ENCODE measurements at places on chromosomes 5 and 9.

GRCh38 chr5:96112123-96112670, 150.5 kb upstream of the ELL2 start:
- no peak for DNase-seq

GRCh38 chr9:77707383-77708063, 59.4 kb upstream of the GNA14 start:
- no peak for DNase-seq

DNA sequence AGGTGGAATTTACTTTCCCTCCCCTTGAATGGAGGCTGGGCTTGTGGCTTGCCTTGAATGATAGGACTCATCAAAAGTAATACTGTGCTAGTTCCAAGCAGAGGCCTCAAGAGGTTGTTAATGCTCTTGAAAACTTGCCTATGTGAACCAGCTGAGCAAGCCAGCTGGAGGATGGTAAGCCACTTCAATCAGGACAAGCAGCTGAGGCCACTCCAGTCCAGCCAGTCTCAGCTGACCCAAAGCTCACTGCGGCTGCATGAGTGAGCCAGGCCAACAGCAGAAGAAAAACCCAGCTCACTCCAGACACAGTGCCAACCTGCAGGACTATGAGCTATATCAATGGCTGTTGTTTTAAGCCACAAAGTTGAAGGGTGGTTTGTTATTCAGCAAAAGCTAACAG, 182.8 kb downstream of the MCTP1 start:
- DNase-seq: peak; percentile 77

DNA sequence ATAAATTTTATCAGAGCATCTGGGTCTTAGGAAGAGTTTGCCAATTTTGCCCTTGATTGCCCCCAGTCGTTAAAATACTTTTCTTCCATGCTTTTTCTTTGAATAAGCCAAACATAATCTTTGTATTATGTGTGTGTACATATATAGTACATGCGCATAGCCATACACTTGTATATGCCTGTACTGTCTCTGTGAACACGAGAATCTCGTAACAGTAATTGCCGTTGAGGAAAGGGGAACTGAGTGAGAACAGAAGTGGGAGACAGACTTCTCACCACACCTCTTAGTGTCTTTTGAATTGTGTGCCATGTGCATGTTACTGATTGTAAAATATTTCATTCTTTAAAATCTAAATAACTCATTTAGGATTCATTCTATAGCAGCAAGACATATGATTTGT, 79.6 kb upstream of the GRHPR start:
- DNase-seq: no peak

DNA sequence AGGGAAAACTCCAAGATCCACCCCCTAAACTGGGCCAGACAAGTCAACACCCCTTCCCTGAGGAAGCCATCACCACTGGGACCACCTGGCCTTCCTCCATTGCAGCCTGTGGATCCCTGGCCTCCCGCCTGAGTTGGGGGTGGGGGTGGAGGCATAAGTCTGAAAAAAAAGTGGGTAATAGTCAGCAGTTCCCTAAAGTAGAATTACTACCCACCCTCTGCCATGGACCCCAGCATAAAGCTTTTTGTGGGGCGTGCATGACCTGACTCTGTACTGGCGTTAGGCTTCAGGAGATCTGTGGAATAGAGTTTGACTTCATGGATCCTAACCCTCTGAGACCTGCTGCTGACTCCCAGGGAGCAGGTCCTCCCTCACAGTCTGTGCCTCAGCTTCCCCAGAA, 2.0 kb upstream of the CXXC5 start:
- DNase-seq: no peak

DNA sequence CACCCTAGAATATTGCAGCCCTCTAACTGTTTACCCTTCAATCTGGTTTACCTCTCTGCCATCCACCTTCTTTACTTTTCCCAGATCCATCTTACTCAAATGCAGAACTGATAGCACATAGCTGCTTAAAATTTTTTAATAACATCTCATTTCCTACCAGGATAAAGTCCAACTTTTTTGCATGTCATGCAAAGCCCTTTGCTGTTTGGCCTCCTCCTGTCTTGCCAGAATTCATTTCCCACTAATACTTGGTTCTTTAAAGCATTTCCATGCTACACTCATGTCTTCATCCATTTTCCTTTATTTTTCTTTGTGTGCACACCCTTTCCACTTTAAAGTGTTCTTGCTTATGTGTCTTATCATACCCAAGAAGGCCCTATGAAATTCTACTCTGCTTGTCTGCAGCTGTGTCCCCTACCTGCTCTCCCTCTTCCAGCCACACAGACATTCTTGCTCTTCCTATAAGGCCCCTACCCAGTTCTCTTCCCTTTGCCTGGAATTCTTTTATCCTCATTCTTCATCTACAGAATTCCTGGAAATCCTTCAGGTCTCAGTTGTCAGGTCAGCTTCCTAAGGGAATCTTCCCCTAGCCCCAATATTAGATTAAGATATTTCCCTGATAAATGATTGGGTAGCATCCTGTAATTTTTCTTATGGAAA, 50.3 kb downstream of the TLE4 start:
- DNase-seq: no peak

DNA sequence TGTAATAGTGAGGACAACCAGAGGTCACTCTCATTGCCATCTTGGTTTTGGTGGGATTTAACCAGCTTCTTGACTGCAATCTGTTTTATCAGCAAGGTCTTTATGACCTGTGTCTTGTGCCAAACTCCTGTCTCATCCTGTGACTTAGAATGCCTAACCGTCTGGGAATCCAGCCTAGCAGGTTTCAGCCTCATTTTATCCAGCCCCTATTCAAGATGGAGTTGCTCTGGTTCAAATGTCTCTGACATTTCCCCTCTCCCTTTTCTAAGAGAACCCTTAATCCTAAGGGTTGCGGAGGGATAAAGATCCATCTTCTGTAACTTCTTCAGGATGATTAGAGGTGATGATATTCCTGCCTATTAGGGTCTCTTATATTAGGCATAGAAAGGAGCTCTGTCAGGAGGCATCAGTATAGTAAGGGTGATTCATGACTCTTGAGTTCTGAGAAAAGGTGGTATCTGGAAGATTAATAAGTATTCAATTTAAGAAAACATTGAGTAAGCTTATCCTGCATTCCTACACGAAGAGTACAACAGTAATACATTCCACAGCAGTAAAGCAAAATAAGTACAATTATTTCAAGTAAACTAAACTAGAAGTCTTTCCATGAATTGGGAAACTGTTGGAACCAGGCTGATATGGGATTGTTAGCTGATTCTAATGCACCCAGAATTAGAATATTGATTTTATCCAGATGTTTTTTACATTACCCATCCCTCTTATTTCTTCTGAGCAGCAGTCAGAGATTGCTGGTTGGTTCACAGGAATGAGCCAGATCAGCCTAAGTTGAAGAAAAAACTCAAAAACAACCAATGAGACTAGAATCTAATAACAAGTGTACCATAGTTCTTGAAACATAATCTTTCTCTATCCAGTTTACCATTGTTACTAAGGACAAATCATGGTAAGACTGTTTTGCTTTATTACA, 39.9 kb downstream of the SHC3 start:
- no peak for DNase-seq

GRCh38 chr9:117204971-117205370, 209.9 kb downstream of the ASTN2 start:
- DNase-seq: no peak

DNA sequence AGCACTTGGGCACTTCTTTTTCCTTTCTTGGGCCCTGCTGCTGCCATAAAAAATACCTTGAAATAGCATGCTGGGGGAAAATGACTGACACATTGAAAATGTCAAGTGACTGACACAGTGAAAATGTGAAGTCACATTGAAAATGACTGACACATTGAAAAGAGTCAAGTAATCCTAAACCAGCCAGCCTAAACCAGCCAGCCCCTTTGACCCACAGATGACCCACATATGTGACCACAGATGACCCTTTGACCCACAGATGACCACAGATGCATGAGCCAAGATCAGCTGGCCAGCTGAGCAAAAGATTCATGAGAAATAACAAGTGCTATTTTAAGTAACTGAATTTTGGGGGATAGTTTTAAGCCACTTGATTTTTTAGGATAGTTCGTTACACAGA, 97.8 kb upstream of the SLC28A3 start:
- no peak for DNase-seq

GRCh38 chr5:142748568-142749249, 21.5 kb upstream of the ARHGAP26 start:
- no peak for DNase-seq

GRCh38 chr5:179324760-179325295, 20.4 kb downstream of the ADAMTS2 start:
- no peak for DNase-seq

DNA sequence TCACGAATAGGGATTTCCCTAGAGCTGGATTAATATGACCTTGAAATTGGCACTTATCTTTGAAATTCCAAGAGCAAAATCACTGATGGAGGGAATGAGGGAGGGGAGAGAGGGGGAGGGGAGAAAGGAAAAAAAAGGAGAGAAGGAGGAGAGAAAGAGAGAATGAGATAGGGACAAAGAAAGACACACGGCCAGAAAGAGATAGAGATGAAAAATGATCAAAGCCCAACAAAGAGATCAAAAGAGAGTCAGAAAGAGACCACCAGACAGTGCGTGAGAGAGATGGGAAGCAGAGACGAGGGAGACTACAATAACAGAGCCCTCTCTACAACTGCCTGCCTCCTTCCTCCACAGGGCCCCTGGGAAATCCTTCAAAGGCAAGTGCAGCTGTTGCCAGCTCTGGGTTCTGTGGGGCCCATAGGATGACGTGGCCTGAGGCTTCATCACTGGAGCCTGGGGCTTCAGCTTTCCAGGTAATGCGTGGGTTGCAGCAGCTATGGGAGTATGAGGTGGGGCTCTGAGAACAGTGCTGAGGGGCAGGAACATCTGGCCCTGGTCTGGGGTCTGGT, 58.3 kb upstream of the SHB start:
- DNase-seq: no peak

DNA sequence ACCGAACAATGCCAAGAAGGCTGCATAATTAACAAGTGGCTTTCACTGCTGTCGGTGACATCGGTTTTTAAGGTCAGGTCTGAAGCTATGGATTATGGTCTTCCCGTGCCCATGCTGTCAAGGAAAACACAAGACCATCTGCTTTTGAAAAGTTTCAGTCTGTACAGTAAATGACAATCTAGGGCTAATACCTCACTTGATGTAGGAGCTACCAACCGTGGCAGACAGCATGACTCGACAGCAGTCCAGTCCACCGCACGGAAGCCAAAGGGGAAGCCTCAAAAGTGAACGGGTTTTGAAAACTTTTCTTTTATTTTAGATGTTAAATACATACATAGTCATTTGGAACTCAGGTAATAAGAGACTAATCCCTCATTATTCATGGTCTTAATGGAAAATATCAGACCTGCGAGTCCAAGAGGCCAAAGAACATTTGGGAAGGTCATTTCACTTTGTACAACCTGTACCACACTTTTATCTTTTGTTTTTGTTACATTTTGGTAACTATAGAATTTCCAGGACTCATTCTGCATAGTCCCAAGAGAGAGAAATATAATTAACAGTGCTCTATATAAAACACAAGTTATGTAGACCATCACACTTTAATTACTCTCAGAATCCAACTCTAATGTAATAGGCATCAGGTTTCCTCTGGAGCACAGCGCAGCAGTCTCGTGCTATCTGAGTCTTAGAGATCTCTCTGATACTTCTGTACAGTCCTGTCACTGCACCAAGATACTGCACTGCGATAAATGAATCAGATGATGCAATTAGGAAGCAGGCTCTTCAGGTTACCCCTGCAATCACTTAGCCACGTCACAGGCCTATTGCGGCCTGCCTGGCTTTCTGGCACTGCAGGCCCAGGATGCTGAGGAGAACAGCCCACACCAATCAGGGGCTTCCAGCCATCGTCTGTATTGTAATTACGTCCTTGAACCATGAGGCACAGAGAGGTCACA, 184.9 kb downstream of the FANCC start:
- DNase-seq: no peak

- no peak for DNase-seq
These were observed 28.4 kb downstream of the CSF1R start for GRCh38 chr5:150057996-150058395.

DNA sequence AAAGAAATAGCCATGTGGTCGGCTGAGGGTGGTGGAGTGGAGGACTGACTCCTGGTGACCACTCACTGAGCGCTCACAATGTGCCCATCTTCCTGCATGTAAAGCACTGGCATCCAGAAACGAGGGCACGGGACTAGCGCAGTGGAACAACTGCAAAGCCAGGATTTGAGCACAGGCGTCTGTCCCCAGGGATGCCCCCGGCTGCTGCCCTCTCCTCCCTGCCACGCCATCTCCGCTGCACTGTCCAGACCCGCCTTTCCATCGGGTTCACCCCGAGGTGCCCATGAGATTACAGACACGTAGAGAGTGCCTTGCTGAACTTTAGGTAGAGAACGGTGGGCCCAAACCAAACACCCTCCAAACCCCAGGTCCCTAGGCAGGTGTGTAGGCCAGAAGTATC, 44.7 kb downstream of the PRRT1B start:
- no peak for DNase-seq

GRCh38 chr9:108423433-108423832, 432.4 kb downstream of the ACTL7B start:
- DNase-seq: no peak

GRCh38 chr5:134092875-134093274, 21.6 kb upstream of the TCF7 start:
- DNase-seq: no peak

DNA sequence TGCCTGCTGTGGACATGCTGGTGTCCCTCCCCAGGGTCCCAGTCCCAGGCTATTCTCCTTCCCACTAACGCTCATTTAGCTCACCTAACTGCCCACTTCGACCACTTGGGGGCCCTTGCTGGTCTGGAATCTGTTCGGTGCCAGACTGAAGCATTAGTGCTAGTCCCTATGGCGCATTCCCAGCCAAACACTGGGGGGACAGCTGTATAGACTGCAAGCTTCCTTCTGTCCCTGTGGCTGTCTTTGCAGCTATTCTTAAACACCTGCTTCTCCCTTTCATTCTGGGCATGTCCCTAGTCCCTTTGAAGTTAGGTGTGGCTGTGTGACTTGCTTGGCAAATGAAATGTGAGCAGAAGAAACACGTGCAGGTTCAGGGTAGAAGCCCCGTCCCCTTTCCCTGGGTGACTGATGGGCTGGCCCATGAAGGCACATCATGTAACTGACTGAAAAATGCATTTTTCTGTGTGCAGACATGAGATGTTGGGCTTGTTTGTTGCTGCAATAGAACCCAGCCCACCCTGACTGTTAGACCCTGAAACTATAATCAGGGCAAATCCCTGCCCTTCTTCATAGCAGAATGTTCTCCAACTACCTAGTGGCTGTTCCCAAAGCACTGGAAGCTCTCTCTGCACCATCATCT, 134.4 kb downstream of the BARX1 start:
- DNase-seq: no peak

GRCh38 chr5:5886812-5887486, 464.5 kb downstream of the ICE1 start:
- peak; percentile 10 for DNase-seq

DNA sequence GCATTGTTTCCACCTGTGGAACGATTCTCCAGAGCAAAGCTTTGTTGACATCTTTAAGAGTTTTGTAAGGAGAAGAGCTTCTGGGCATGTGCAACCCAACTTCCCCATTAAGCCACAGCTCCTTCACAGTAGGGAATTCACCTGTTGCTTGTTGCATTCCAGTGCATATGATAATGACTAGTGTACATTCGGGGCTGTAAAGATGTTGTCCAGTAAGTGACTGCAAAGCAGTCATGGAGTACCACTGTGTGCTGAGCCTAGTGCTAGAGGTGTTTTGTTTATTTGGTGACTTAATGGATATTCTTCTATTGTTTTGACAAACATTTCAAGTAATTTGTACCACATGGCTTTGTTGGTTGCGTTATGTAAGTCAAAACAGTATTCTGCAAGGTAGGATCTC, 12.8 kb downstream of the UGCG start:
- DNase-seq: no peak

All from NCI-H187 (cell line).